Fibroblast of skin of abdomen (primary cell): ENCODE measurements at places on chromosomes 1 and 21.

- DNase-seq: no peak
Observed at GRCh38 chr21:45264912-45265515, 22.7 kb downstream of the POFUT2 start.

DNA sequence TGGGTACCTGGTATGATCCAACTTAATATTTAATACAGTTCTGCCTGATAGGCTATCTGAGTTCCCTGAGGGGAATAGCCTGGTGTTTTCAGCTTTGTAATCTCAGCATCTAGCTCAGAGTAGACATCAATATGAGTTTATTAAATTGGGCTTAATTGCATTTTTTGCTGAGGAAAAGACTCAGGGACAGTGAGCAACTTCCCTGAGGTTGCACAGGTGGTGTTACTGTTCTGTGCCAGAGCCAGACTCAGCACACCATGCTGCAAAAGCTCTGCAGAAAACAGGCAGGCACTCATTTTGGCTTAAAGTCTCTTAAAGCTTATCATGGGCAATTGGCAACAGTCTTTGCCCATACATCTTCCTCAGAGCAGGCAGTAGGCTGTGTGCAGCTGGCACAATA is 90.5 kb upstream of the JUN start:
- DNase-seq: no peak

GRCh38 chr1:8642114-8642513 is 175.3 kb downstream of the RERE start:
- peak; percentile 16 for DNase-seq

- DNase-seq: no peak
Observed at GRCh38 chr21:37904856-37905255, 11.4 kb downstream of the KCNJ6 start.

DNA sequence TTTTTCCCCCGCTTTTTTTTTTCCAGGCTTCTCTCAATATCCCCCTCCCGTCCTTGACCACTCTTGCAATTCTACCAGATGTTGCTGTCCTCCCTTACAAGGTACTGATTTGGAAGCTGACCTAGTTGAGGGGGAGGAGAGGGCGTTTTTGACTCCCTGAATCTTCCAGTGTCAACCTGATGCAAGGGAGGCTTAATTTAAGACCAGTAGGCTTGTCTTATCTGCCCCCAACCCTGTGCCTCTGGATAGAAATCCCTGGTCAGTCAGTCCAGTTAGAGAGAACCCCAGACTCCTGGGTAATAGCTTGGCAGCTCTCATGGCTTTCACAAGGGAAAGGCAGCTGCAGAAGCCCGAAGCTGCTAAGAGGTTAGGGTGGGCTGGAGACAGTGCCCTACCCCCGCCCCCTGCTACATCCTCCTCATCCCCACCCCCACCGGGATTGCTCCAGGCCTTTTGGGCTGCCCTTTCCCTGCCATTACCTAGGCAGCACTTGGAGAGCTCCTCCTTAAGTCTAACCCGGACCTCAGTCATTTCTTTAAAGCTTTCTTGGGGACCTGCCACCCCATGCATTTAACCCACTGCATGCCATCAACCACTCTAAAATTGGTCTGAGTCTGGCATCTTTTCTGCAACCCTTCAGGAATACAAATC is 3.6 kb downstream of the ACKR1 start:
- DNase-seq: no peak
